Karpas-422 (cell line): ENCODE measurements at places on chromosomes 3 and 15. TPM values are rescaled to one million over a fixed set of nuclear protein-coding genes. Genes with fewer than 3 reads are reported as not detected.
A peak's percentile ranks its signal among the peaks of the same experiment; 100 is the strongest.

GRCh38 chr3:10380906-10381305, 60.0 kb upstream of the SEC13 start:
- peak overlapping the region; percentile 12; the same call in 1 of the 2 replicates for H3K27ac ChIP-seq
- H3K27me3 ChIP-seq: no peaks in the 10 kb centered on the region
- no peak overlapping the region for H3K4me3 ChIP-seq
- H3K4me1 ChIP-seq: peaks cover 26% of the 10 kb centered on the region

GRCh38 chr15:81297603-81298575, 26.1 kb downstream of the STARD5 start:
- H3K27me3 ChIP-seq: no peaks in the 10 kb centered on the region
- H3K36me3 ChIP-seq: no peaks in the 10 kb centered on the region
- DNase-seq: no peak
- no peak overlapping the region for H3K27ac ChIP-seq
- no peak overlapping the region for H3K4me3 ChIP-seq
- peaks cover 33% of the 10 kb centered on the region for H3K4me1 ChIP-seq

DNA sequence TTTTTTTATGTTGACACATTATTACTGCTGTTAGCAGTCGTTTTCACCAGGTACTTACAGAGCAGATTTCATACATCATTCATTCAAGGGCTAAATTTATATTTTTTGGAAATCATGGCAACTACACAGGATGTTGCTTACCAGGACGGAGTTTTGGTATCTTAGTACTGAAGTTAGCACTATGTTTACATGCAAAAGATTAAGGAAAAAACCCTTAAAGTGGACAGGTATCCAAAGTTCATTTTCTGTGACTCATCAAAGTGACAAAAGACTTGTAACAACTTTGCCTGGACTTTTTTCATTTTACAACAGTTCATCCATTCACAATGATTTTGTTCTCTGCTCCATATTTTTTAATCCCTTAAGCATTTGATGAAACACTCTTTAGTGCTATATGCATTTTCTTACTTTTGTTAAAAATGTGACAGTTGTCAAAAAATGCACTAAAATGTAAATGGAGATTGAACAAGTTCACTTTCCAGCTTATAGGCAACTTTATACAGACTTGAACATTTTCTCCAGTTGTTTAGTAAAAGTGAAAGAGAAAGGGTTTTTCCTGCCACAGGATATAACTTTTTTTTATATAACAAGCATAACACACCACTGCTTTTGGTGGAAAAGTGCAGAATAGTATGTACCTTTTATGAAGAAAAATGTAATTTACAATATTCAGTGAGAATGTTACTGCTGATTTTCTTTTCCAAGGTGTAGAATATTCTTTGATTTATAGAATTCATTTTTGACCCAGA, 104.1 kb downstream of the STT3B start:
- H3K4me3 ChIP-seq: no peak overlapping the region
- H3K27me3 ChIP-seq: no peaks in the 10 kb centered on the region
- H3K4me1 ChIP-seq: peaks cover 29% of the 10 kb centered on the region
- H3K27ac ChIP-seq: no peak overlapping the region
- DNase-seq: no peak

- no peaks in the 10 kb centered on the region for H3K27me3 ChIP-seq
- no peaks in the 10 kb centered on the region for H3K4me1 ChIP-seq
- no peak overlapping the region for H3K27ac ChIP-seq
- H3K4me3 ChIP-seq: no peak overlapping the region
- DNase-seq: no peak
Measured at GRCh38 chr15:57565311-57565710, 26.4 kb upstream of the MYZAP start.

DNA sequence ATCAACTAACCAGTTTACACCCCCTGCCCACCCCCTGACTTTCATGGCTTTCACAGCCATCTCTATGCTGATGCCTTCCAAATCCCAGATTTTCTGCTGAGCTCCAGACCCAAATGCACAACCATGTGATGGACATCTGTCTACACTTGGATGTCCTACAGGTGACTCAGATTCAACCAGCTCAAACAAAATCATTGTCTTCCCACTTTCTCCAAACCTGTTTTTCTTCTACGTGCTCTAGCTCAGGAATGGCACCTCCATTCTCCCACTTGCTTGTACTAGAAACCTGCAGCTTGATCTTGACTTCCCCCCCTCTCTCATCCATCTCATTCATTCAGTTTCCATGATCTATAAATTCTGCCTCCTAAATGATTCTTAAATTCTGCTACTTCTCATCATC, 34.1 kb upstream of the RARRES1 start:
- no peak overlapping the region for H3K27ac ChIP-seq
- no peak overlapping the region for H3K4me3 ChIP-seq
- H3K27me3 ChIP-seq: no peaks in the 10 kb centered on the region
- H3K36me3 ChIP-seq: no peaks in the 10 kb centered on the region

HLTF gene
- total RNA-seq: 53.8 and 84.9 TPM in 2 replicates

CERS3 gene
- total RNA-seq: 0.15 TPM in 1 of 2 replicates, not detected in the other
